ENCODE measurements at places on chromosomes 4 and X.
A peak's percentile ranks its signal among the peaks of the same experiment; 100 is the strongest.

DNA sequence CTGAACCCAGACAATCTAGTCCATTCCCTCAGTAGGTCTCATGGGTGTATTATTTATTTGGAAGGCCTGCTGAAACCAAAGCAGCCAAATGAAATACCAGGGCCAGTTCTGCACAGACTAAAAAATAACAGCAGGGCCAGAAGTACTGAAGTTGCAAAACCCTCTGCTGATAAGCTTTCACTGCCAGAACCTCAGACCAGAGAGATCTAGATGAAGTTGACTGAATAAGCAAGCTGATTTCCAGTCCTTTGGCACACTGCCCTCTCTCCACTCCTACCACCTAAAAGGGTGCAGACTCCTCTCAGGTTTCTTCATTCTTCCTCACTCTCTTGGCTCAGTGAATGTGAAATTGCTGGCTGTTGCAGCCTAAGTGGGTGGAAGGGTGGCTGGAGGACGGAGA is 276.7 kb upstream of the KLF3 start:
- no peak for DNase-seq

- no peak for DNase-seq
Observed at GRCh38 chr4:189001283-189001970, 862.2 kb downstream of the TRIML1 start.

DNA sequence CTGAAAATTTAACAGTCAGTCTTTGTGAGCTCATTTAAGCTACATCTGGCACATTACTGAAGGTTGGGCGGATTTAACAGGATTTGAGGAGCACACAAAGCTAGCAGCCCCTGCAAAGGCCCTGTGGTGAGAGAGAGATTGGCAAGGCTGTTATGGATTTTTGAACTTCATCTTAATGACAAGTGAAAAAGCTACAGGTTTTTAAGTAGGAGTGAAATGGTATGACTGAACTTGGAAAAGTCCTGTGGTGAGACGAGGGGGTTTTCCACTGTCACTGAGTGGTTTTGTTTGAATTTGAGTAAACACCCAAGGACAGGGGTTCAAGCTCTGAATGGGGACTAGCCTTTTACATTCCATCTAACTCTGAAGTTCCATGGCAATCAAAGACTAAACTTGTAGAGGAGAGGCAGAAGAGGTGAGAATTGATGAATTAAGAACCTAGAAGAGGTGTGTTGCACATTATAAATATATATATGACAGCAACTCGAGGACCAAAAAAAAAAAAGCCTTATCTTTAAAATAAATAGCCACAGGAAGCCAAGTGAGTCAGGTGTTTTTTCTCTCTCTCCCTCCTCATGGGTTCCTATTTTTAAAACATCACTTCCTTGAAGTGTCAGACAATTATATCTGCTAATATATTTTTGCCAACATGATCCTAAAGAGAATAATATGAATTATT is 47.8 kb upstream of the CLNK start:
- no peak for DNase-seq

GRCh38 chr4:151166636-151167035 is 67.2 kb downstream of the RPS3A start:
- DNase-seq = no peak

DNA sequence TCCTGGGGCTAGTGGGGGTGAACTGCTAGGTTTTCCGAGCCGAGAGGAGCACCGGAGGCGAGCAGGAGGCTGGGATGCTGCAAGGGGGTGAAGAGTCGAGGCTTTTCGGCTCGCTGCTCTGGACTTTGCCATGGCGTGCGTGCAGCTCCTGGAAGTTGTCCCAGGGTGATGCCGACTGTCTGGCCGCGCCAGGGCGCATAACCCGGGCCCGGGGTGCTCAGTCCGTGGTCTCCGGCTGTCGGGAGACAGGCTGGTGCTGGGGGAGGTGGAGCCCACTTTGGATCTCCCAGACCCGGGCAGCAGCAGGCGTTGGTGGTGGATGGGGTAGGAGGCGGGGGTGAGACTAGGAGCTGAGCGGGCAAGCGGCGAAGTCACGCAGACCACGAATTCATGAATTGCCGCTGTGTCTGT is 793 bp downstream of the GRIA3 start:
- DNase-seq = no peak

- no peak for DNase-seq
Observed at GRCh38 chr4:67751260-67751659, 2.9 kb downstream of the GNRHR start.

GRCh38 chr4:168124008-168124641 is 31.8 kb downstream of the ANXA10 start:
- no peak for DNase-seq

- no peak for DNase-seq
Observed at GRCh38 chr4:32472918-32473317, 1752.7 kb downstream of the PCDH7 start.

DNA sequence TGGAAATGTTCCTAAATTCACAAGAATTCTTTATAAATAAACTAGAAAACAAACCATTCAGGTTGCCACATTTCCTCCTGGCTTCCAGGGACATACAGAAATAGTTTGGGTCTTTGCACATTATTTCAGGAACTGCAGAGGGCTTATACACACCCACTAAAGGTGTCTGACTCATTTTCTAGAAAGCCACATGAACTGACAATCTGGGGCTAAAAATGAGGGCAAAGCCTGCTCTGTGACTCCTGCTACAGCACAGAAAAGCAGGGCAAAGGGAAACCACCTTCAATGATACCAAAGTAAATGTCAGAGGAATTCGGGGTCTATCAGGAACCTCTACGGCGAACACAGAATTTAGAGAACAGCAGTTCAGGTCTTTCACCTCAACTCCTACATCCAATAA is 112.2 kb upstream of the MAP3K15 start:
- no peak for DNase-seq

DNA sequence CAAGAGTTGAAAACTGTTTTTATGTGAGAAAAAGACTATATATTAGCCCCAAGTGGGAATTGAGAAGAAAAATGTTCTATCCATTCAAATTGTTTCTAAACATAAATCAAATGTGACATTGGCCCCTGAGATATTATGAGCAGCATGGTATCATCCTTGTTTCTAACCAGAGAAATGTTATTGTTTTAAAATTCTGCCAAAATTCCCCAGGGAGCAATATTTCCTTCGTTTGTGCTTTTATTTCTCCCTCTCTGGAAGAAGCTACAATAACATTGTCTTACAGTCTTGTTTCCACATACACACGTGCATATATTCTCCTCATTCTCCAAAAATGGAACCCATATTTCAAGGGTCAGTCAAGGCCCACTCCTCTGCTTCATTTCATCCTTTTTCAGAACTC is 46.7 kb downstream of the MAGEB17 start:
- no peak for DNase-seq

DNA sequence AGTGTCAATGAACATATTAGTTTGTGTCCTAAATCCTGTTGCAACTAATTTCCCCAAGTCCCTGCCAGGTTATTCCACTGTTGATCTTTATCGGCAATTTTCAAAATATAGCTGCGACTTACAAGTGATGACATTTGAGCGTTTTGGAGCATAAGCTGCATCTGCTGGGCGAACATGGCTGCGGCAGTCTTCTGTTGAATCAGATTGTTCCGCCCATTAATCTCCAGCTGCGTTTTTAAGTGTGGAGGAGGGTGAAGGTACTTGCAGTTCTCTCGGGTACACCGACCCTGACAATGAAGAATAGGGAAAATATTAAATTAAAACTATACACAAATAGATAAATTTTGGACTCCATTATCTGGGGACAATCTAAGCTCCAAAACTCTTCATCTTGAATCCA is 82.7 kb downstream of the MBNL3 start:
- DNase-seq = no peak

DNA sequence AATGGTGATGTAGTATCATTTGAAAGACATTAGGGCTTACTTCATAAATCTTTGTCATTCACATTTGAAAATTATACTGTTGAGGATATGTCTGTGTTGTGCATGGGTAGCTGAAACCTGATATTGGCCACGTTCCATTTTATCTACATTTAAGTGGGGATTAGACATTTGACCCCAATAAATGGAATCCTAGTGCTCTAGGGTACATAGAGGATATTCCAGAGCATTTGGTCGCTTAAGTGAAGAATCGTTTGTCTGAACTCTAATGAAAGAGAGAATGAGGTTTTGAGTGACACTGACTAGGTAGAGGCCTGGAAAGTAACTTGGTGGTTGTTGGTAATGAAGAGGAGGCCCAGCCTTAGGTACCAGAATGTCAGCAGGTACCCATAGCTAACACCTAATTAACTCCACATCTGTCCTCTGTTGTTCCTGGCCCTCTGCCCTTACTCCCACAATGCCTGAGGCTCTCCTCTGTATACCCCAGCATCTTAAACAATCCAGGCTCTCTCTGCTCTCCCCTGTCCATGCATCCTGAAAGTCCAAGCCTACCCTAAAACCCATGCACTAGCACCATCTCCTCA is 299.5 kb upstream of the KLF3 start:
- no peak for DNase-seq

DNA sequence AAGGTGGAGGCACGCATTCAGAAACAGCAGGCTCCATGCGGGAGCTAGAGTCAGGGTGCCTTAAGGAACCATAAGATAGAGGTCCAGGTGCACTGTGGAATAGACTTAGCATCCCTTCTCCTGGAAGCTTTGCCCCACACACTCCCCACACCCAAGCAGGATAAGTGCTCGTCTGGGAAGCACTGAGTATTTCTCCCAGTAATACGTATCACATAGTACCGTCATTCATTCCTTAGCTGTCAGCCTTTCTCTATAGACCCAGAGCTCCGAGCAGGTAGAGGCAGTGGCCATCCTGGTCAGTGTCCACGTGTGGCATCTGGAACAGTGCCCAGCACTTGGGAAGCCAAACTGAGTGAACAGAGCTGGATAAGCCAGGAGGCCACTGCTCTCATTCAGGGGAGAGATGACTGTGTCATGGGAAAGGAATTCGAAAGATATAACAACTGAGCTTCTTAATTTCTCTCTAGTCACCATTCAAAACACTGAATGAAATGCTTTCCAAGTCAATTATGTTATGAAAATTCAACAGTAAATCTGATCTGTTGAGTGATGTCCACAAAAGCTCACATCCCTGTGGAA is 9.9 kb downstream of the APBB2 start:
- peak; percentile 84 for DNase-seq

DNA sequence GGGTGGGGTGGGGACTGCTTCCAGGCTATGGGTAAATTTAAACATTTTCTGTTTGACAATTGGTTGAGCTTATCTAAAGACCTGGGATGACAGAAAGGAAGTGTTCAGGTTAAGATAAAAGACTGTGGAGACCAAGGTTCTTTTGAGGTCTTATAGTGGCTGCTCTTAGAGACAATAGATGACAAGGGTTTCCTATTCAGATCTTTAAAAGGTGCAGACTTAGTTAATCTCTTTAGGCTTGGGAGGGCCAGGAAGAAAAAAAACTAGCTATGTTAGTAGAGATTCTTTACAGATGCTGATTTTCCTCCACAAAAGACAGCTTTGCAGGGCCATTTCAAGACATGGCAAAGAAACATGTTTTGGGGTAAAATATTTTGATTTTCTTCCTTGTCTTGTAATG is 972.5 kb downstream of the CCSER1 start:
- no peak for DNase-seq

- DNase-seq = no peak
Observed at GRCh38 chrX:118644378-118644777, 83.0 kb upstream of the IL13RA1 start.

GRCh38 chrX:70260104-70260503 is at the start of gene P2RY4:
P2RY4 (minus strand) TSS chrX:70260204; CDS start chrX:70259624, 580 bp downstream.
- DNase-seq = no peak

GRCh38 chr4:11589676-11590075 is 161.0 kb upstream of the HS3ST1 start:
- no peak for DNase-seq

- DNase-seq = peak; percentile 69
Observed at GRCh38 chr4:120517966-120518365, 404.6 kb downstream of the PRDM5 start.

GRCh38 chrX:11434607-11435006 is 141.4 kb downstream of the AMELX start:
- no peak for DNase-seq

GRCh38 chr4:106126062-106126461 is 189.9 kb downstream of the TBCK start:
- no peak for DNase-seq

- no peak for DNase-seq
Observed at GRCh38 chr4:38131371-38132091, 171.3 kb downstream of the PTTG2 start.

DNA sequence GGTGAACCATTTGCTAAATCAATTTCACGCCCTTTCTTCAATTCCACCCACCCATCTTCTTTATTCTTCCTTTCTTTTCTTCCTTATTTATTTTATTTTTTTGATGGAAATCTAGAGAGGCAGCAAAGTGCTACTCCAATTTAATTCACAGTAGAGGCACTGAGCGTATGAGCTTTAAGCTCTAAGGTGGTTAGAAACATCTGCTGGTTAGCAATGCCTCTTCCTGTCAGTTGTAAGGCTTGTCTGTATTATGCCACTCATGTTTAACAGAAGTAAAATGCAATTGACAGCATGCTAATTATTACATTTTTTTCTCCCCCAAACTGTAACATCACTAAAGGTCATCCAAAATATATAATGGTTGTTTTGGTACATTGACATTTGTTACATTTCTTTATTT is 103.8 kb downstream of the EPHA5 start:
- no peak for DNase-seq

DNA sequence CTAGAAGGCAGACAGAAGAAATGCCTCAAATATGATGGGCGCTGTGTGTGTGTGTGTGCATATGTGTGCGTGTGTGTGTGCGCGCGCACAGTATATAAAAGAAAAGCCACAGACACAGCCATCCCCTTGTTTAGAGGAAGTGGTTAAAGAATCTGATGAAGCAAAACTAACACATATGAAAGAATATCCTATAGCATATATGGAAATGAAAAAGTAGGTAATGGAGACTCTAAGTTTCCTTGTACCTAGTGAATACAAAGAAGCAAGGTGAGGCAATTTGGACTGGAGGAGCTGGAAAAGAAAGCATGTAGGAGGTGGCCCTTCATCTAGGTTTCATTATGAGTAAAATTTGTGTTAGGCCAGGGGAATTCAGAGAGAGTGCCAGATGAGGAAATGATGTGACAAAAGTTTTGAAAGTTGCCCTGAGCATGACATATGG is 58.6 kb upstream of the MCF2 start:
- DNase-seq = no peak

- no peak for DNase-seq
Observed at GRCh38 chr4:185332575-185333464, 62.9 kb downstream of the LRP2BP start.

- no peak for DNase-seq
Observed at GRCh38 chr4:115154826-115155225, 41.4 kb upstream of the NDST4 start.

DNA sequence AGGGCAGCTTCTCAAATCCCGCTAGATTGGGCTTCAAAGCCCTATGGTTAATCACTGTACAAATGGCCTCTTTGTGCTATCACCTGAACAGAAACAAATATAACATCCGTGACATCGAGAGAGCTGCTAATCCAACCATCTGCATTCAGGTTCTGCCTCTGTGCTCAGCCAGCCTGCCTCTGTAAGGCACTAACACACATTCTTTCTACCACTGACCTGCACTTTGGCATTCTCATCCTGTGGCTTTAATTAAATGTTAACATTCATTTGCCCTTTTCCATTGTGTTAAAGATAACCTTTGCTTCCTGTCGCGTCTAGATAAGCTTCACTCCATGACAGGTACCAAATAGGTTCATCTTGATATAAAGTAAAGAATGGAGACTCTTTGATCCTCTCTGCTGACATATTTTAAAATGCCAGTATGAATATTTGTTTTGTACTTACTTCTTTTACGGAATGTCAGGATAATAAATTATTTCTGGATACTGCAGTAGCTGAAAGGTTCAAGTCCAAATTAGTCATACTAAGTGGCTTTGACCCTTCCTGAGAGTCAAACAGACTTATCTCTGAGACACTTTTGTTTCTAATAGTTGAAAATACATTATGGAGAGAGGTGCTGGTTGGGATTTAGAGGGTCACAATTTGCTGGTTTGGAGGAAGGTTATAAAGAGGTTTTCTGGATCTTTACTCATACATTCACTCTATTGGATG is 505.7 kb downstream of the PACRGL start:
- DNase-seq = no peak

Measured in HS-27A (cell line).